ENCODE measurements at places on chromosomes 2 and 18.

GRCh38 chr2:86633155-86633651 lies 9.5 kb upstream of the RNF103 start:
- peak; percentile 10 for DNase-seq

- no peak for DNase-seq
Observed at GRCh38 chr18:26493021-26493420, 55.3 kb downstream of the KCTD1 start.

GRCh38 chr2:240869109-240869955 lies 708 bp downstream of the AGXT start:
- no peak for DNase-seq

GRCh38 chr2:210954386-210954907 lies 398.0 kb downstream of the CPS1 start:
- DNase-seq: peak; percentile 28

DNA sequence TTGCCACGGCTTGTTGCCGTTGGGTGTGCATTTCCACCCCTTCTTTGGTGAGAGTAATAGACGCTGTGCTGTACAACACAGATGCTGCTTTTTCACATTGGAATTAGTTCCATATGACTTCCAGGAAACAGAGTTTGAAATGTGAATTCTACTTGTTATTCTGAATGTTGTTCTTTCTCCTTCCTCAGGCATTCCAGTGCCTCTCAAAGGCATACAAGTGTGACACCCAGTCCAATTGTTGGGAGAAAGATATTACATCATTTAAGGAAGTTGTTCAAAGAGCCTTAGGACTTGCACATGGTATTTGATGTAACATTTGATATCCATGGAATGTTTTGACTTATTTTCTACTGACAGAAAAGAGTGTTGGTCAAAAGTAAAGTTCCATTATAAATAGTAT lies 134.4 kb upstream of the LTBP1 start:
- DNase-seq: no peak

DNA sequence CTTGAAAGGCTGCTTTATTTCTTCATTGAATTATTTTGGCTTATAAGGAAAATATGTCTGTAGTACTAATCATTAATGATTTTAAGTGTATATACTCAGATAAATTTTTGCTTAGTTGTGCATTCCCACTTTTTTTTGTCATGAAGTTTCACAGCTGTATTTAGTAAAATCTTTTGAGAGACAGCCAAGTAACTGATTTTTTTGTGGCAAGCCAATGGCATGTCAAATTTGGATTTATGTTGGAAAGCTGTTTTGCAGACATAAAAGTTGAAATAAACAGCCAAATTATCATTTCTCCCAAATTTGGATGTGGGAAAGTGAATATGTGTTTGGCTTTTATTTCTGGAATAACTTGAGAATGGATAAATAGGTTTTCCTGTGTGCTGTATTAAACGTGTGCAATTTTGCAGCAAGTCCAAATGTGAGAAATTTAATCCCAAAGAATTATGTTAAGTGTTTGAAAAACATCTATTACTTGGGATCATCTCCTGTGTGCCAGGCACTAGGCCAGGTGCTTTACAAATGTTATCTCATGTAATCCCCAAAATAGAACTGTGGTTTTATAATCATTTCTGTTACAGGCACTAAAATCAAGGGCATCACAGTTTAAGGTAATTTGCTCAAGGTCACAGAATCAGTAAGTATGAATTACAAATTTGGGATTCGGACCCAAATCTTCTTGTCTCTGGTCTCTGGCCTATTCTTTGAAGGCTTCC lies 160.4 kb downstream of the PTPRM start:
- DNase-seq: no peak

DNA sequence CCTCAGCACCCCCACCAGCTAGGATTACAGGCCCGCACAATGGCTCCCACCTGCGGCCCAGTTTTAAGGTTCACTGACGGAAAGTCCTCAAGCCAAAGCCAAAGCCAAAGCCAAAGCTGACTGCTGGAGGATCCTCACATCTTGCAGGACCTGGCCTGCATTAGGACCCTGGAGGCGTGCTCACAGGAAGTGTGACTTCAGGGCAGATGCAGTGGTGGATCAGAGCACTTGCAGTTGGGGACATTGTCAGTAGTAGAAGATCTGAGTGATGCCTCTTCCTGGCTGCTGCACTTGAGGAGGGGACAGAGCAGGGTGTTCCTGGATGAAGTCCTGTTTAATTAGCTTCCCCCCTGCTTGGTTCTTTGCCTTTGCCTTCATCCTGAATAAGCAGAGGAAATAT lies 69.0 kb upstream of the ALPP start:
- DNase-seq: no peak

GRCh38 chr2:134504586-134505336 lies 214.0 kb downstream of the TMEM163 start:
- DNase-seq: no peak

- peak; percentile 68 for DNase-seq
Observed at GRCh38 chr2:147910990-147911473, 66.2 kb downstream of the ACVR2A start.

GRCh38 chr2:133952420-133952819 lies 301.5 kb upstream of the MGAT5 start:
- DNase-seq: no peak

DNA sequence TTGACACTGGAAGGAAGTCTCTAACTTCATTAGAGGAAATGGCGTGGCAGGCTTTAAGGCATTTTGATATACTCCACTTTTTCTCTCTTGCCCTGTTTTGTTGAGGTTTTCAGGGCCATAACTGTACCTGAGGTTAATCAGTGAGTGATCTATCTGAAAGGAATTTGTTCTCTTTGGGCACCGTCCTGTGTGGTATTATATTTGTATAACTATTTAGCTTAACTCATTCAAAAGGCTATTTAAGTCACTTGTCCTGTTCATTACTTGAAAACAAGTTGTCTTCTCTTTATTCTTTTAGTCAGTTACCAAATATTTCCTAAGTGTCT lies 180.4 kb downstream of the NEDD4L start:
- no peak for DNase-seq

- peak; percentile 63 for DNase-seq
Observed at GRCh38 chr2:98880266-98881152, 55.5 kb downstream of the CRACDL start.

DNA sequence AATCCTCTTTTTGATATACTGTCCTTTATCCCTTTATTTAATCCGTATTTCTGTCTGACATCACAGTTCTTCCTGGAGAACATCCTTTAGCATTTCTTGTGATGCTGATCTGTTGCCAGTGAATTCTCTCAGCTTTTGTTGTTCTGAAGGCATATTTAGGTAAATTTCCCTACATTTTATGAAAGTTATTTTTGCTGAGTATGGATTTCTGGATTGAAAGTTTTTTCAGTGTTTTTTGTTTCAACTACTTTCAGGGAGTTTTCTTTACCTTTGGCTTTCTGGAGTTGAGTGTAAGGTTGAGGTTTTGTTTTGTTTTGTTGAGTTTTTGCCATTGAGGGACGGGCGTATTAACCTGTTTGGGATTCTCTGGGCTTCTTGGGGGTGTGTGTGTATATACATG lies 22.5 kb downstream of the SNTG2 start:
- DNase-seq: no peak

DNA sequence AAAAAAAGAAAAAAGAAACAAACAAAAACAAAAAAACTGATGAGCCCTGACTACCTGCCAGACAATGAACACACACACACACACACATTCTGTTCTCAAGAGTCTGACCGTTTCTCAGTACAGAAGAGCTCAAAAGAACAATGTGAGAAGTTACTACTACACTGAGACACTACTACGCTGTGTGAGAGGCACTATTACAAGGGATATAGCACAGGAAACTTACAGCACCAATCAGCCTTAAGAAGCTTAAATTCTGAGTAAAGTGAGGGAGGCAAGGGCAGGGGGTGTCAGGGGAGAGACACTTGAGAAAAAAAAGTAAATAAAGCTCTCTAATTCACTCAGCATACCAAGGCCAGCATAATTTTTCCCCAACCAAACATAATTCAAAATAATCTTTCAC lies 32.5 kb downstream of the WDR33 start:
- peak; percentile 52 for DNase-seq

GRCh38 chr2:215352602-215353001 lies 40.7 kb downstream of the ATIC start:
- no peak for DNase-seq

DNA sequence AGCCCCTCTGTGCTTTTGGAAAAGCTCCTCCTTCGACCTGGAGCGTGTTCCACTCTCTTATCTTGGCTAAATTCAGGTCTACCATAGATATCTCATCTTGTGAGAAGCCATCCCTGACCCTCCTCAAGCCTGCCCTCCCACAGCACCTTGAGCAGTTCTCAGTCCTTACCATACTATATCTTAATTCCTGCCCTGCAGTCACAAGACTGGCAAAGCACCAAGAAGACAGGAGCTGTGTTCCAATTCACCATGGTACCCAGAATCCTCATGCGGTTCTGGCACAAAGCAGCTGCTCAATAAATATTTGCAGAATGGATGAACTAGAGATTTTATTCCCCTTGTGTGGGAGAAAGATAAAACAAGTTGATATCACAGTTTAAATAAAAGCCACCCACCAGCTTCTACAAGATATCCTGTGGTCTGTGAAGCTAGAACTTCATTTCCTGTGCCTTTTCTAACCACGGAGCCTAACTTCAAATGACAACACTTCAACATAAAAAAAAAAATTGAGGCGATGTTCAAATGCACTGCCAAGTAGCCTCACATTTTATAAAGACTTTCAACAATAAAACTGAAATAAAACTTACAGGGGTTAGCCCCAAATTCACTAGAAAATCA lies 19.5 kb downstream of the MARCHF4 start:
- no peak for DNase-seq

GRCh38 chr2:102155703-102156515 lies 13.4 kb downstream of the IL1R1 start:
- DNase-seq: no peak

- DNase-seq: no peak
Observed at GRCh38 chr2:59798687-59799232, 754.7 kb downstream of the BCL11A start.

DNA sequence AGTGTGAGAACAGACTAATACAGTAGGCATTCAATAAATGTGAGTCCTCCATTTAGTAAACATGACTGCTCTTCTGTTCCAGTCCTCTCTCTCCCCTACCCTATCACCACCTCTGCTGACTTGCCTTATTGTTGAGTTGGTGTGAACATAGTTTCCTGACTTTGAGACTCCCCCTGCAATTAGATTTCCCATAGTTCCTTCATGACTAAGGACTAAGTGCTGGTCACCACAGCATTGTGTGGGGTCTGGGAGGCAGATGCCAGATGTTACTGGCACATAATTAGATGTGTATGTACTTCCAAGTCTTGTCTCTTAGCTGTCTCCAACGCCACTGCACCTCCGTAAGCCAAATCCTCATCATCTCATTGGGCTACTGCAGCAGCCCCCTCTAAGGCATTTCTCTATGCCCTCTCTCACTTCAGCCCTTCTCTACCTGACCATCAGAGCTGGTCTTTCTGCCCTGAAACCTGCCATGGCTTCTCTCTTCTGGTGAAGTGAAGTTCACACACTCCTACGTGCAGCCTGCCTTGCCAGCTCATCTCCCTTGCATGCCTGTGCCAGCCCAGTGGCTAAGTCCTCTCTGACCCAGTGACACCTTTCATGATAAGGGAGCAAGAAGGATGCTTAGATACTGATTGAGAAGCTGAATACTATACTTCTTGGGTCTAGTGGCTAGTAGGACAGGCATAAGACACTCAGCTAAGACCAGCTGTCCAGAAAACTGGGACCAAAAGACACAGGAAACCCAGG lies 81.6 kb upstream of the ALPP start:
- no peak for DNase-seq

GRCh38 chr2:126645211-126645618 lies 10.7 kb upstream of the GYPC start:
- no peak for DNase-seq

- DNase-seq: no peak
Observed at GRCh38 chr2:216808805-216809425, 50.9 kb downstream of the TNP1 start.

GRCh38 chr2:114082731-114083433 lies 193.0 kb downstream of the ACTR3 start:
- no peak for DNase-seq
